ENCODE measurements at places on chromosomes 16 and 17.

- peak; percentile 23 for DNase-seq
These were observed 24.0 kb upstream of the SLFN5 start for GRCh38 chr17:35218915-35219314.

DNA sequence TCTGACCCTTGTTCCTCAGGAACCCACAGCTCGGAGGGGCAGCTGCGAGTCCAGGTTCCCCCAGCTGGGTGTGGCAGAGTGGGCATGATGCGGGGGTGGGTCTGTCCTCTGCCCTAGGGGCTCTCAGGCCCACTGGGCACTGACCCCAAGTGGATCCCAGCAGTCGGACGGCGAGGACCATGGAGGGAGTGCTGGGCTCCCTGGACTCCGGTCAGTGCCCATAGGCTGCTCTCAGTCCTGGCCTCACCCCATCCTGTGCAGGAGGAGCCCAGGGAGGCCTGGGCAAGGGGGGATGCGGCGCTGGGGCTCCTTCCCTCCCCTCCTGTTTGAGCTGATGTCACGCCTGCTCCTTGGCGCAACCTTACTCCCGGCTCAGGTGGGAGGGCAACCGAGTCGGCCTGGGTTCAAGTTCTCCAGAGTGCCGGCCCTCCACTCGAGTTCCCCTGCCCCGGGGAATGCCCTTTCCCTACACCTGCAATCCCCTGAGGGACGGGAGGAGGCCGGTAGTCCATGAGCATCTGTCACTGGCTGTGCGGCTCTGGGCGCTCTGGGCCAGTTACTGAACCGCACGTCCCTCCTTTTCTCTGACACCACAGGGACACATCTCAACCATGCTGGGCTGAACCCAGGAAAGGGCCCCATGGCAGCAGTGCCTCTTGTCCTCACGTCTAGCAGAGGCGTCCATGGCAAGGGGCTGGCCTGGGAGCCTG lies 52.6 kb upstream of the ACSF3 start:
- DNase-seq = no peak

- DNase-seq = no peak
These were observed 16.1 kb upstream of the CRK start for GRCh38 chr17:1471911-1472821.

- DNase-seq = peak; percentile 33
These were observed 1.2 kb upstream of the CBX4 start for GRCh38 chr17:79840269-79840988.

DNA sequence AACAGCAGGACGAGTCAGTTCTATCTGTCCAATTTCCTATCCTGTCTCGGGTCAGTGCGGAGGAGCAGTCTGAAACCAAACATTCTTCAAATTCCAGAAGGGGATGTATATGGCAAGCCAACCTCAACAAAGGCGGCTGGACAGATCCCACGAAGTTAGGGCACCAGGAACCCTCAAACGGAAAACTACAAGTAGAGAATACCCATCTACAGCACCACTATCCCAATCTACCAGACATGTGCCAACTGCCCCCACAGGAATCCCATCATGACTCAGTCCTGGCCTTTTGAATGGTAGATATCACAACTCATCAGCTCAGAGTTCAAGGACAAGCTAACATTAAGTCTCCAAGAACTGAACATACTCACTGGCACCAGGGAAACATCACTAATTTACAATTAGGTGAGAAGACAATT lies 2.3 kb downstream of the NAT9 start:
- DNase-seq = no peak

DNA sequence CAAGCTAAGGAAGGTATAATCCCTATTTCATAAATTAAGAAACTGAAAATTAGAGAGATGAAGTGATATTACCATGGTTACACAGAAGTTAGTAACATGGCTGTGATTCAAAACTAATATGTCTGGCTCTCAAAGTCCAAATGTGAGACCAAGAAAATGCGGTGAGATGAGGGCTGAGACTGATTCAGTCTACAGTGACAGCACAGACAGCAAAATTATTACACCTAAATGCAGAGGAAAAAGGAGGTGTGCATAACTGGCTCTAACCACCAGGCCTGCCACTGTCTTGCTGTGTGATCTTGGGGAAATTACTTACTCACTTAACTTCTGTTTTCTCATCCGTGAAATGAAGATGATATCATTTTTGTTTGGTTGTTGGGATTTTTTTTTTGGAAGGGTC lies 270.0 kb upstream of the SOX9 start:
- no peak for DNase-seq

DNA sequence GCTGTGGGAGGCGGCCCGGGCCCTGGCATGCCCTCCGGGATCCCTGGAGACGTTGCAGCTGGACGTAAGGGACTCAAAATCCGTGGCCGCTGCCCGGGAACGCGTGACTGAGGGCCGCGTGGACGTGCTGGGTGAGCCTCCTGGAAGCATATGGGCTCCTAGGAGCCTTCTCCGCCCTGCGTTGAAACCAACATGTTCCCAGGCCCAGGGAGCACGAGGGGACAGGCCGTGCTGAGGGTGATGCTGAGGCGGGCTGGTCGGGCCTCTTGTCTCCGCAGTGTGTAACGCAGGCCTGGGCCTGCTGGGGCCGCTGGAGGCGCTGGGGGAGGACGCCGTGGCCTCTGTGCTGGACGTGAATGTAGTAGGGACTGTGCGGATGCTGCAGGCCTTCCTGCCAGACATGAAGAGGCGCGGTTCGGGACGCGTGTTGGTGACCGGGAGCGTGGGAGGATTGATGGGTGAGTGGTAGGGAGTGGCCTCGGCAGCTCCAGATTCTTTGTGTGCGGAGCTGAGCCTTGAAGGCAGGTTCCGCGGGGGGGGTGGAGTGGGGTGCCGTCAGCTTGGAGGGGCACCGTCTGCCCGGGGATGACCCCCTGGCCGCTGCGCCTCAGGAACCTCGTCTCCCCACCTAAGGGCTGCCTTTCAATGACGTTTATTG lies 567 bp downstream of the HSD17B1 start:
- no peak for DNase-seq

DNA sequence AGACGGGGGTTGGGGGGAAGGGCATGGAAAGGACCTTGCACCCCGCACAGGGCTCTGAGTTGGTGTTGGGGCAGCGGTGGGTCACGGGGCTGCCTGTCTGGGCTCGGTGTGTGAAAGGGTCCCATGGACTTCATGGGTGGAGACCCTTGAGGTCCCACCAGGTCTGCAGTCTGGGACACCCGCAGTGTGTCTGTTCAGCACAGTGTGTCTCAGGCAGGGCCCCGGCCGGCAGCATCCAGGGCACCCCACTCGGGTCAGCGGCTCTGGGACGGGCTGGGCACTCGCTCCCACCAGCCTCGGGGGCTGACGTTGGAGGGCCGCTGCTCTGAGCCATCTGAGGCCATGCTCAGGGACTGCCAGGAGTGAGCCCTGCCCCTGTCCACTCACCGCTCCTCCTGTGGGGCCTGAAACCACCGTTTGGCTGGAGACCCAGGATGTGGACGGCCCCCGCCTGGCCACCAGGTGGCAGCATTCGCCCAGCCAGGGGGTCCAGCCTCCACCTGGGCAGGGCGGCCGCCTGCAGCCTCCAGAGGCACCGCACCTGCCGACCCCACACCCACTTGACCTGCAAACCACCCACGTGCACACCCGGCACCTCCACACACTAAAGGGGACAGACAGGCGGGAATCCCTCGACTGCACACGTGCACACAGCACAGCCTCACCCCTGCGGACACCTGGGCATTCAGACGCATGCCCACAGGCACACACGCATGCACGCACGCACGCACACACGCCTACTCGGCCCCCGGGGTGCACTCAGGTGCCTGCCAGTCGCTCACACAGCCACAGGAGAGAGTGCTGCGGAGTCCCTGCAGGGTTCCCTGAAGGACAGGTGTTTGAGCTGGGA lies 10.1 kb upstream of the ZFPM1 start:
- DNase-seq = peak; percentile 83

DNA sequence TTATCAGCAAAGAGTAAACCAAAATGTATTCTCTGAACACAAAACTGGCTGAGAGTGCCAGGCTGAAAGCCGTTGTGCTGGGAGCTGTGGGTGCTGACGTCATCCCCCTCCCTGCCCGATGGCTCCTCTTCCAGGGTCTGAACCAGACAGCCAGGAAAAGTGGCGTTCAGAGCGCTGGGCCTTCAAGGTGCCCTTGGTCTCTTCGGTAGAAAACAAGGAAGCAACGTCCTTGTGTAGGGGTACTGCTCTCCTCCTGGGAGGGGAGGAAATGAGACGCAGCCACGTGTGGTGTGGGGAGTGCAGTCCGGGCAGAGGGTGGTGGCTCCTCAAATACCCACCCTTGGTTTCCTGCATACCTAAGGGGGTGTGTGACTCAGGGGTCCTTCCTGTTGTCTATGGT lies 394.7 kb downstream of the SEC14L1 start:
- no peak for DNase-seq

DNA sequence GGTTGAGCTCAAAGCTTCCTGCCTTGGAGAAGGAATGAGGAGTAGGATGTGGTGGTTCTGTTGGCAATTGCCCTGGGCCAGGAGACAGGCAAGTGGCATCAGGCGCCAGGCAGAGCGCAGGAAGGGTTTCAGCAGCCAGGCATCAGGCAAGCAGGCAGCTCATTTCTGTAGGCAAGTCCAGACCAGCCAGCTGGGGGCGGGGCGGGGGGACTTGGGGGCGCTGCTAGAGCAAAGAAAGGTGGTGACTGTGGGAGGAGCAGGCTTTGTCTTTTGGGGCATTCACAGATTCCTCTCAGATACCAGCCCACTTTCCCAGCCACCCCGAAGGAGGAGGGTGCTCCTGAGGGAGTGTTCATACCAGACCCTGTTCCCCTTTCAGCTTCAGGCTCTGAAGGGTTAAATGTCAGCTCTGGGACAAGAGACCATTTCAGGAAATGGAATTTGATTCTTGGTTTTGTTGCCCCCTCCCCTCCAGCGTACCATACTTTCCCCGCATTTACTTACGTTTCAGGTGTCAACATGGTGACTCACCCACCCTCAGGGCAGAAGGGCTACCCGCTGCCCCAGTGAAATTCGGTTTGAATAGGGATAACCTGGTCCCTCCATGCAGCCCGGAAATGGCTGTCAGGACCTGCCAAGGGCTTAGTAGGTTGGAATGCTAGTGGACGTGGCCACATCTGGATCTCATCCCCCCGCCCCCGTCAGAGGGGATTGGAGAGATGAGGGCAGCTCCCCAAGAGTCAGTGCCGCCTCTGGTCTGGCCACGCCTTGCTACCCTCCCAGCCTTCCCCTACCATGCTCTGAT lies 13.2 kb downstream of the NGFR start:
- no peak for DNase-seq

GRCh38 chr17:2954898-2955445 lies 108.4 kb downstream of the OR1D5 start:
- peak; percentile 13 for DNase-seq

DNA sequence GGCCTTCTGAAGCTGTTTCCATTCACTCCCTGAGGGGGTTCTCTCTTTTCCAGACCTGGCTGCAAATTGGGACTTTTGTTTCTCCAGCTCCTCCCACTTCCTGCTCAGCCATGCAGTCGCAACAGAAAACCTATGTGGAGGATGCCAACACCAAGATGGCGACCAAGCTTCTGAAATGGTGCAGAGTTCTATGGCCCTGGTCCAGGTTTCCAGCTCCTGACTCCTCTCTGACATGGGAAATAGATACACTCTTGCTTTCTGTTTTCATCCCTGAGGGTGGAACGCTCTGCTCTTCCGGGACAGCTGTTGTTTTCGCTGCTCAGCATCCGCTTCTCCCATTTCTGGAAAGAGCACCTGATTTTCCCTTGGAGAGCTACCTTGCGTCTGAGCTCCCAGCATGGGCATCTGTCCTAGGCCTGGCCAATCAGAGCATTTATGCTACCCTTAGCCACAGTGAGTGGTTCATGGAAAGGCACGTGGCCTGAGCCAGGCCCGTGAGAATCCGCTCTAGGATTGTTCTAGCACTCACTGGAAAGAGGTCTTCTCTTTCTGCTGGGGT lies 8.1 kb downstream of the GPRC5B start:
- no peak for DNase-seq

GRCh38 chr17:8788998-8789397 lies 10.2 kb downstream of the MFSD6L start:
- no peak for DNase-seq

- no peak for DNase-seq
These were observed 123.5 kb upstream of the ZFHX3 start for GRCh38 chr16:73171380-73171779.

DNA sequence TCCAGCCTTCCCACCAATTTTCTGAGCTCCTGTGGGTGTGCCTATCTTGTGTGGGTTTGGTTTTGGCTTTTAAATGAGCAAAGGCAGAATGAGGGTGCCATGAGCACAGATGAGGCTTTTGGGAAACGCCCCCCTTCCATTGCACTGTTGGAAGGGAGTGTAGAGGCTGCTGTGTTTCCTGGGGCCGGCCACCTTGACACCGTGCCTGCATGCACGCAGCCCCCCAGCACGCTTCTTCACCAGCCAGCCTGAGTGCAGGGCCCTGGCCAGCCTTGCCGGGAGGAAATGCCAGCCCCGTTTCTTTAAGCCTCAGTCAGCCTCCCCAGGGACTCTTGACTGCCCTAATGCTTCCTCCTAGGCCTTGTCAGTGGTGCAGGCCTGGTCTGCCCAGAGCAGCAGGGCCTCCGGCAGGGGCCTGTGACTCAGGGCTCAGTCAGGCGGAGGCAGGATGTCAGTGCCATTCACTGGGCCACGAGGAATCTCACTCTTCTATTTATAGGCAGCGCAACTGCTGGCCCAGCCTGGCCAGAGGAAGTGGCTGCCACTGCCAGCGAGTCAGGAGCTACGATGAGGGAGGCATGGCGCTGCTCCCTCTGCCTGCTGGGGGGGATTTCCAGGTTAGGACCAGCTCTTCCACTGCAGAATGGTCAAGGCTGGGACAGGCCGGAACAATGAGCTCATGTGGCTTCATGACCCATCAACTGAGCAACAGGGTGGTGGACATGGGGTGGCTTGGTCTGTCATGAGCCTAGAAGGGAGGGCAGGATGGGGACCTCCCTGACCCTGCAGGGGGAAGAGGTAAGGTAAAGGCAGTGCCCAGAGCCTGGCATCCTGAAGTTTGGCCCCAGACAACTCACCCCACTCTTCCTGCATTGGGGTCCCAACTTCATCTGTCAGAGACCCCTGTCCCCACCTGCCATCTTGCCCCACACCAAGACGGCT lies 205.2 kb downstream of the RAB11FIP4 start:
- peak; percentile 1 for DNase-seq

- peak; percentile 11 for DNase-seq
These were observed 133.0 kb upstream of the GSE1 start for GRCh38 chr16:85479972-85480726.

DNA sequence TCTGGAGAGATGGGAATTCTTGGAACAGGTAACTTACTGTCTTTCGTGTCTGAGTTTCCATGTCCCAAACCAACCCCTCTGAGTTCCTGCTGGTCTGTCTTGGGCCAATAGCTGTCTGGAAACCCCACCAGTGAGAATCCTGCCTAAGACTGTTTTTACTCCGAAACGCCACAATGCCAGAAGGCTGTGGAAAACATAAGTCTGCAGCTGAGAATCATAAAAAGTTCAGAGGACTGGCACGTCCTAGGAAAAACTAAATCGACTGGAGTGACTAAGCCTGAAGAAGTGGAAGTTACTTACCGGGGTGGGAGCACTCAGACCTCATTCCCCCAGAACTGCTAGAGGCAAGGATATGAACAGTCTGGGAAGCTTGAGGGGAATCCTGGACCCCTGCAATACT lies 13.3 kb downstream of the LRRC75A start:
- no peak for DNase-seq

DNA sequence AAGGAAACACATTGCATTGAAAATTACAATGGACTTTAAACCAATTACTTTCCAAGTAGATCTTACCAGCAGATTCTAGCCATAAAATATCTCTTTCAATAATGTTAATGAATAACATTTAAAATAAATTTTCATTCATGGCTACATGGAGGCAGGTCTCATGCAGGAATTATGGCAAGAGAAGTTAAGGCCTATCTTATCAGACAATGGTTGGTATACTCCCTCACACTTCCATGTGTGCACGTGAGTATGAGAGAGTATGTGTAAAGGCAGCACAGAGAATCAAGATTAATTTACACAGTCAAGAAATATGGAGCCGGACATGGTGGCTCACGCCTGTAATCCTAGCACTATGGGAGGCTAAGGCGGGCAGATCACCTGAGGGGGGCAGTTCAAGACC lies 76.5 kb downstream of the HELZ start:
- DNase-seq = no peak
